ENCODE measurements at places on chromosomes 12 and 14.

DNA sequence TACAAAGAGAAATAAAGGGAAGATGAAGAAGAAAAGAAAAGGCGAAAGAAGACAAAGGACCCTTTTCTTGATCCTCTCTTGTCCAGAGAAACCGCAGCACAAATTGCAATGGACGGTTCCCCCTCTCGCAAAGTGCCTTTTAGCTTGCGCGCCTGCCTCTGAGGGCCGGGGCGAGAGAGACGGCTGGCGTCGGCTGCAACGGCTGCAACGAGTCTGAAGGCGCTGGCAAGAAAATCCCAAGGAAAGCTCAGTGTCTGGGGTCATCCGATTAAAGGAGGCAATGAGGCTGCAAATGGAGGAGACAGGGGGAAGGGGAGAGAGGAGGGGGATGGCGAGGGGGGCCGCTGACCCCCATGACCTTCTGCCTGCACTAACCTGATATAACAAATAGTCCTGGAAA is 671.5 kb downstream of the MED13L start:
- no peak for DNase-seq

GRCh38 chr12:22228022-22228875 is 106.3 kb downstream of the ST8SIA1 start:
- no peak for DNase-seq

DNA sequence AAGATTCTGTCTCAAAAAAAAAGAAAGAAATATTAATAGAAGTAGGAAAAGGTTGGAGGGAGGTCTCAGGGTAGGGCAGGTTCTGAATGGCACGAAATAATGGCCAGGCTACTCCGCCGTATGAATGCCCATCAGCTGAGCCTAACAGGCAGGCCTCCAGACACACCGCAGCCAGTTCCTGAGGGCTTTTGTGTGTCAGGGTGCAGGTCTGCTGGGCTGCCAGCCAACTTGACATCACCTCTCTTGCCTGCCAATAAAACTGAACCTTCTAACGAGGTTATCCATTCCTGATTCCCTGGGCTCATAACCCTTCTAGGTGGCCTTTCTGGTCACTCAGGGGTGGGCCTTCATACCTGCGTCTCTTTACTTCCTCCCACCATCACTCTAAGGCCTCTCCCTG is 3.0 kb downstream of the IFI27 start:
- DNase-seq = no peak

GRCh38 chr12:123024819-123025391 is 44.4 kb downstream of the ARL6IP4 start:
- no peak for DNase-seq

DNA sequence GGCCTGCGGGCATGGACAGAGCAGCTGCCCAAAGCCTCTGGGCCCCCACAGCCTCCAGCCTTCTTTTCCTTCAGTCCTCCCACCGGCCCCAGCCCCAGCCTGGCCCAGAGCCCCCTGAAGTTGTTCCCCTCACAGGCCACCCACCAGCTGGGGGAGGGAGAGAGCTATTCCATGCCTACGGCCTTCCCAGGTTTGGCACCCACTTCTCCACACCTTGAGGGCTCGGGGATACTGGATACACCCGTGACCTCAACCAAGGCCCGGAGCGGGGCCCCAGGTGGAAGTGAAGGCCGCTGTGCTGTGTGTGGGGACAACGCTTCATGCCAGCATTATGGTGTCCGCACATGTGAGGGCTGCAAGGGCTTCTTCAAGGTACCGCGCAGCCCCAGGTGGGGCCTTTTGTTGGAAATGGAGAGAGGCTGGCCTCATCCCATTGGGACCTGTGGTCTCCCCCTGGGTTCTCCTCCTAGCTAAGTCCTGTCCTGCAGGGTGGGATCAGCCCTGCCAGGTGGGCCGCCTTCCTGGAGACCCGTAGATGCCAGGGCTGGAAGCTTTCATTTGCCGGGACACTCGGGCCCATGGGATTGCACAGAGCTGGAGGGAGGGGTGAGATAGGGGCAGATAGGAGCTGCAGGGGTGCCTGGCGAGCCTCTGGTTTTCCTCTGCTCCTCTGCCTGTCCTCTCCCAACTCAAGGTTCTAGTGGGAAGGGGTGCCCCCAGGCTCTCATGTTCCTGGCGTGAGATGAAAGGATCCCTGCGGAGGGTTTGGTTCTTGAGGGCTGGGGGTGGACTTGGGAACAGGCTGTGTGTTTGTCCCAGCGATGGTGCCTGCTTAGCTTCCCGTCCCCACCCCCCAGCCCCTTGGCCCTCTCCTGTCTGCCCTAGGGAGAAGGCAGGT is 3.8 kb downstream of the NR4A1 start:
- DNase-seq = no peak

- DNase-seq = no peak
Measured at GRCh38 chr12:109994401-109995175, 1.6 kb downstream of the GIT2 start.

GRCh38 chr12:58009405-58010195 is 68.2 kb downstream of the ATP23 start:
- DNase-seq = no peak

DNA sequence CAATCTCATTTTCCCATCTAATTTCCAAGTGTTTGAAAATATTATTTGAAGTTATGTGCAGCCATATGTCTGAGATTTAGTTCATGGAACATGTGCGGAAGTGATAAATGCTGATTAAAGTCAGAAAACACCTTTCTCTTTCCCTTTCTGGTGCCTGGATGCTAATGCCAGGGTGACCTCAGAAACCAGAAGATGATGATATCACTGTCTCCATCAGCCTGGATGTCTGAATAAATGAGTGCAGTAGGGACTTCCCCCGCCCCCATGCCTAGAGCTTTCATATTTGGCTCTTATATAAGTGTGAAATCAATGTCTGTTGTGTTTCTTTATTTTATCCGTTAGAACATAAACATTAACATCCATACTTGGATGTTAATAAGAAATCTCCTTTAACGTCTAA is 261.9 kb upstream of the LRIG3 start:
- peak; percentile 7 for DNase-seq

- DNase-seq = no peak
Measured at GRCh38 chr14:89658977-89659670, 242.1 kb upstream of the FOXN3 start.

DNA sequence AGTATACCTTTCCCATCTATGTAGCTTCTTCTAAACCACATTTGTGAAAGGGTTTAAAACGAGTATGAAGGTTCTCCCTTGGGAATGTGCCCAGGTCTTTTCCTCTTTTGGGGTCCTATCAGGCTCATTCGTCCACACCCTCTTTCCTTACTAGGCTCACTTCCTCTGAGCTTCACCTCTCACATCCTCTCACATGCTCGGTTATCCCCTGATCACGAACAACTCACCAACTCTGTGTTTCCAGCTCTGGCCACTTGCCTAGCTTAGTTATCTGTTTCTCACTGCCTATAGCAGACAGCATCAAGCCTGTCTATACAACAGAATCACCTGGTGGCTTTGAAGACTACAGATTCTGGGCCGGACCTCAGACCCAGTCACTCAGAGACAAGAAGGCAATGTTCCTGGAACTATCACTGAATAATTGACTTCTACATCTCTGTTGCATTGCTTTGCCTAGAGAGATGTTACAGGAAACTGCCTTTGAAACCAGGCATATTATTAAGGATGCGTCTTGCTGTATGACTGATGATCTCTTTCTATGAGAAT is 158.2 kb downstream of the FOXN3 start:
- no peak for DNase-seq

DNA sequence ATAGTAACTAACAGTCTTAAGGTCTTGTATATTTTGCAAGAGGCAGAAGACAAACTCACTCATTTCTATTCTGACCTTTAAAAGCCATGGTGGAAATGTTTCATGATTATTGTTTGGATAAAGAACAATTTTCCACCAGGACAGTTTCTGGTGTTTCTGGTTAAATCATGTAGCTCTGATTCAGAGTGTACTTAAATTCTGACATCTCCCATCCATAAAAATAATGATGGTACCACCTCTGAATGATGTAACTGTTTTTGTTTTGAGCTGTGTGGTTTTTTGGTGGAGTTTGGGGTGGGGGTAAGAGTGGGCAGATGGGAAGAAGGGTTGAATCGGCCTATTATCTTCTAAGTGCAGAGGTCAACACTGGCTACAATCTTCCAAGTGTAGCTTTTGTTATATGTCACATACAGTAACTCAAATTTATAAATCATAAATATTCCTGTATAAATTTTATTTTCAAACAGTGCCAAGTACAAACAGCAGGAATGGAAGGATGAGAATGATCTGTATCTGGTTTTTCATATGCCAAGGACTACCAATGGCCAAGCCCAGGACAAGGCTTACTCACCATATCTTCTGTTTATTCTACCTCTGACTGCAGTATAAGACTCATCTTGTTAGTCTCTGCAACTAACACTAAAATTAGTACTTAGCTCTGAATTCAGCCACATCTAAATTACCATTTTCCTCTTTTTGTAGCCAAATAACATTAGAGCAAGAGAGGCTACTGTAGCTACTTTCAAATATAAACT is 108.7 kb downstream of the BCAT1 start:
- DNase-seq = no peak

DNA sequence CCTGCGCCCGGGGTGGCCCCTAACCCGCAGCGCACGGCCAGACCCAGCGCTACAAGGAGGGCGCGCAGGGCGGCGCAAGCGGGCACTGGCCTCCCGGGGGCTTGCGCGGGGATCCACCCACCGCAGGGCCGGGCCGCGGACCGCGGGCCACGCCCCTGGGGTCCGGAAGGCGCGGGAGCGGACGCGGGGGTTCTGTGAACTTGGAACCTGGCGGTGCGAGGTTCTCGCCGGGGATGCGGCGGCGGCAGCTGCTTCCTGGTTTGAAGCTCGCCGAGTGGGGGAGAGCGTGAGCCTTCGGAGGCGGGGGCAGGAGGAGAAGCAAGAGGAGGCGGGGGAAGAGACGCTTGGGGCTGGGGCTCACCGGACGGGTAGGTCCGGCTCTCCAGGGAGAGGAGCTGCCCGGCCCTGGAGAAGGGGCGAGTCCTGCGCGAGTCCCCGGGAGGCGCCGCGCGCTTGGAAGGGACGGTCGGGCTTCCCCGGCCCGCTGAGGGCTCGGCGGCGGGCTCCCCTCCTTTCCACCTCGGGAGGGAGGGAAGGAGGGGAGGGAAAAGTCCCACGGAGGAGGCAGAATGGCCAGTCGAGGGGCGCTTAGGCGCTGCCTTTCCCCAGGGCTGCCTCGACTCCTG is at the start of gene PRKCH:
Gene PRKCH (plus strand): TSS at position 195 of the 626 bp plus-strand sequence. CDS start 523 bp downstream, outside the sequence.
- peak; percentile 71 for DNase-seq

- no peak for DNase-seq
Measured at GRCh38 chr12:116361414-116362223, 84.1 kb upstream of the MED13L start.

DNA sequence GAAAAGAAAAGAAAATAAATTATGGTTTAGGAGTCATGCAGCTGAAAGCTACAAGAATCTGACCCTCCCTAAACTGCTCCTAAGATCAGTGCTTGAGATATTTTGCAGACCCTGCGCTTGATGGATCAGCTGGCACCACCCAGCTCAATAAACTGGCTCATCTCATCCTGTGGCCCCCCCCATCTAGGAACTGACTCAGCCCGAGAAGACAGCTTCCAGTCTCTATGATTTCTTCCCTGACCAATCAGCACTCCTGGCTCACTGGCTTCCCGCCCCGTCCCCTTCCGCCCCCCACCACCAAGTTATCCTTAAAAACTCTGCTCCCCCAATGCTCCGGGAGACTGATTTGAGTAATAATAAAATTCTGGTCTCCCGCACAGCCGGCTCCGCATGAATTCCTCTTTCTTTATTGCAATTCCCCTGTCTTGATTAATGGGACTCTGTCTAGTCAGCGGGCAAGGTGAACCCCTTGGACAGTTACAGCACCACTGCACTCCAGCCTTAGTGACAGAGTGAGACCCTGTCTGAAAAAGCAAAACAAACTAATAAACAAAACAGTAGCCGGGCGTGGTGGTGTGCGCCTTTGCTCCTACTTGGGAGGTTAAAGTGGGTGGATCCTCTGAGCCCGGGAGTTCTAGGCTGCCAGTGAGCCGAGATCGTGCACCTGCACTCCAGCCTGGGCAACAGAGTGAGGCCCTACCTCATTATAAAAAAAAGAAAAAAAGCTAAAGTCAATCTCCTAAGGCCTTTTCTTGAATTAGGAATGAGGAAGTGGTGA is 24.5 kb upstream of the SPTLC2 start:
- no peak for DNase-seq

DNA sequence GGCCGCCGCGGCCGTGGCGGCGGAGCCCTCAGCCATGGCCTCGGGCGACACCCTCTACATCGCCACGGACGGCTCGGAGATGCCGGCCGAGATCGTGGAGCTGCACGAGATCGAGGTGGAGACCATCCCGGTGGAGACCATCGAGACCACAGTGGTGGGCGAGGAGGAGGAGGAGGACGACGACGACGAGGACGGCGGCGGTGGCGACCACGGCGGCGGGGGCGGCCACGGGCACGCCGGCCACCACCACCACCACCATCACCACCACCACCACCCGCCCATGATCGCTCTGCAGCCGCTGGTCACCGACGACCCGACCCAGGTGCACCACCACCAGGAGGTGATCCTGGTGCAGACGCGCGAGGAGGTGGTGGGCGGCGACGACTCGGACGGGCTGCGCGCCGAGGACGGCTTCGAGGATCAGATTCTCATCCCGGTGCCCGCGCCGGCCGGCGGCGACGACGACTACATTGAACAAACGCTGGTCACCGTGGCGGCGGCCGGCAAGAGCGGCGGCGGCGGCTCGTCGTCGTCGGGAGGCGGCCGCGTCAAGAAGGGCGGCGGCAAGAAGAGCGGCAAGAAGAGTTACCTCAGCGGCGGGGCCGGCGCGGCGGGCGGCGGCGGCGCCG is 381 bp downstream of the YY1 start:
- no peak for DNase-seq

GRCh38 chr14:39368261-39368959 is 63.8 kb downstream of the FBXO33 start:
- peak; percentile 7 for DNase-seq

GRCh38 chr14:93493054-93493453 is 62.3 kb downstream of the UNC79 start:
- no peak for DNase-seq

GRCh38 chr14:34350903-34351302 is 111.1 kb downstream of the SPTSSA start:
- DNase-seq = no peak

DNA sequence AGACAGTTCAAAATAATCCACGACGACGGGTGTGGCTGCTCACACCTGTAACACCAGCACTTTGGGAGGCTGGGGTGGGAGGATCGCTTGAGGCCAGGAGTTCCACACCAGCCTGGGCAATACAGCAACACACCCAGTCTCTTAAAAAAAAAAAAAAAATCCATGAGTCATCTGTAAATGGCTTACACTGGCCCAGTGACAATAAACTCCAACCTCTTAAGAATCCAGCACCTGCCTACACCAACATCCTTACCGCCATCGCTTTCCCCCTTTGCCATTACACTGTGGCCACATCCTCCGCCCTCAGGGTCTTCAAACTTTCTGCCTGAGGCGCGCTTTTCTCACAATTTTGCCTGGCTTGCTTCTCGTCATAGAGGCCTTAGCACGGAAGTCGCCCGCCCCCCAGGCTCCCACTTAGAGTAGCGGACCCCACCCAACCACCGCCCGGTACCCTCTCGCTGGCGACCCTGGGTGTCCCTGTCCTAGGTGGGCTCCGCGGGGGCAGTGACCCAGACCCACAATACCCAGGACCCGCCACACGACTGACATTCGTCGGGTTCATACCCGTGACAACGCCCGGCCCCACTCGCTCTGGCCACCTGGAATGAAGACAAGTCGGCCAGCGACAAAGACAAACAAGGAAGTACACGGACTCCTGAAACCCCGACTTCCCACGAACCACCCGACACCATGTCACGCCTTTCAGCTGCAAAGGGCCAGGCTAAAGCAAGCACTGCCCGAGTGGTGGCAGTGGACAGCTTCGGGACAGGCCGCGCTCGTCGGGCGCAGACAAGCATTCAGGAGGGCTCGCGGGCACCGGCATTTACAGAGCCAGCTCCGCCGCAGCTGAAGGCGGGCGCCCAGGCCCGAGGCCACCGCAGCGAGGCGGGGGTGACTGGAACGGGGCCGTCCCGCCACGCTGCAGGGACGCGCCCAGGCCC is 636 bp downstream of the GOLGA3 start:
- no peak for DNase-seq
